Retinal pigment epithelial cell (primary cell): ENCODE measurements at places on chromosomes 7 and 10.

- DNase-seq = peak; percentile 81
Measured at GRCh38 chr10:103676851-103677417, 178.4 kb downstream of the SH3PXD2A start.

GRCh38 chr7:18041191-18041590, 13.5 kb upstream of the PRPS1L1 start:
- DNase-seq = no peak

GRCh38 chr7:93923296-93923695, 1.8 kb downstream of the GNG11 start:
- no peak for DNase-seq

DNA sequence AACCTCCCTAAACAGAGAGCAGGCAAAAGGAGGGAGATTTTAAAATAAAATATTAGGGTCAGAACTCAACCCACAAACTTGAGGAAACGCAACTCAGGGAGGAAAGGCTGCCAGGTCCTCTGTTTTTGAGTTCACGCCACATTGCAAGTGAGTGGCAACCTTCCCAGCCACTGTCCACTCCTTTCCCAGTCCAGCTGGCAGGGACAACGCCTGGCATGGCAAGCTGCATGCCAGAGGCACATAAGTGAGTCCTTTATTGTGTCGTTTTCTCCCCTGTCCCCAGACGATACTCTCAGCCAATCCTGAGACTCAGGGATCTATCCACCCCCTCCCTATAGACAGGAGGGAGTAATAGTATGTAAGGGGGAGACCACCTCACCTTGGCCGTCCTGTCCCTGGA, 22.4 kb downstream of the FBXW4 start:
- no peak for DNase-seq

DNA sequence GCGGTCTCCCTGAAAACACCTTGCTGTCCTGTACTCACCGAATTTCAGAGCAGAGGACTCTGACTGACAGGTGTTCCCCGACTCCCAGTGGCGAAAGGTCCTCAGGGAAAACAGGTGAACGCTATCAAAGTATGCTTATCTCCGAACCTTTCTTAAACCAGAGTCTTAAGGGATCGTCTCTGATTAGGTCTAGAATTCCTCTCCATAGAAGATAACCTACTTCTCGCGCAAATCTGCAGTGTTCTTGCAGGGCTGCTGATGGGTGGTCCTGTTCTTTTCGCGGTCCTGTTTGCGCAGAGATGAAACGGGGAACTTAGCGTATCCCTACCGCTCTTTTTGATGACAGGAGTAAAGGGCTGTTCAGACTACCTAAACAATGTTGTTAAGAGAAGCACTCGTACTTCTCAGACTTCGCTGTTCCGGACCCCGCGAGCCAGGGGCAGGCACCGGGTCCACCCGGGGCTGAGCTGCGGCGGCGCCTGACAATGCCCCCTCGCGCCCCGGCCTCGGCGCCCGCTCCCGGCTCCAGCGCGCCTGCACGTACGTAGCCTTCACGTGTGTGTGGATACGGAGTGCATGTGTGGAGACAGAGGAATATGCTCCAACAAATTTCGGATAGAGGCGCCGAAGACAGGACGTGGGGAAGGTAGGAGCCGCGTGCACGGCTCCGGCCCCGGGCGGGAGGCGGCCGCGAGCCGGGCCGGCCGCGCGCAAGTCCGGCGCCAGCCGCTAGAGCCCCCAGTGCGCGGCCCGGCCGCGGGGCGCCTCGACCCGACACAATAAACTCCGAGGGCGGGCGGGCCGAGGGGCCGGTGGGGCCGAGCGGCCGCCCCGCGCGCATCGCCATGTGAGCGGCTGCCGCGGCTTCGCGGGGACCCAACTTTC, 766 bp upstream of the ZMYND11 start:
- DNase-seq = no peak

- DNase-seq = peak; percentile 71
Measured at GRCh38 chr10:34319197-34319846, 495.8 kb downstream of the PARD3 start.

GRCh38 chr7:98872328-98872924, 2.6 kb upstream of the TMEM130 start:
- DNase-seq = no peak

DNA sequence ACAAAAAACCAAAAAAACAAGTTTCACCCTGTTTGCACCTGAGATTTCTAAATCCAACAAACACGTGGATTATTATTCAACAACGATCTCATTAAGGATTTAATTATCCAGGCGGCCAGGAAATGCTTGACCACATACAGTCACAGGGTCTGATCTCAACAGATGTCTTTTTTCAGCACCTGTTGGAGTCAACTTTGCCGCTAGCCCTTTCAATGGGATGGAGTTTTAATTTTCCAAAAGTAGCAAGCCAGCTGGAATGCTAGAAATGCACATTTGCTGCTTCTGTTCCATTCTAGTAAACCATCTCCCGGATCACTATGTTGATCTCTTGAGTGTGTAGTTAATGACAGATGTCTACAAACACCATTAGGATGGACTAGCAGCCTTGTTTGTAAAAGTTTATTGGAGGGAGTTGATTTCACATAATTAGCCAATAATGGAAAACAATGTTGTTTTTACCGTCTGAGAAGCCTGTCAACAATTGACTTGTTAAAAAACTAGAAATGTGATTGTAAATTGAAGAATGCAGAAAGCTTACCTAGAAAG, 64.2 kb upstream of the DKK1 start:
- no peak for DNase-seq

DNA sequence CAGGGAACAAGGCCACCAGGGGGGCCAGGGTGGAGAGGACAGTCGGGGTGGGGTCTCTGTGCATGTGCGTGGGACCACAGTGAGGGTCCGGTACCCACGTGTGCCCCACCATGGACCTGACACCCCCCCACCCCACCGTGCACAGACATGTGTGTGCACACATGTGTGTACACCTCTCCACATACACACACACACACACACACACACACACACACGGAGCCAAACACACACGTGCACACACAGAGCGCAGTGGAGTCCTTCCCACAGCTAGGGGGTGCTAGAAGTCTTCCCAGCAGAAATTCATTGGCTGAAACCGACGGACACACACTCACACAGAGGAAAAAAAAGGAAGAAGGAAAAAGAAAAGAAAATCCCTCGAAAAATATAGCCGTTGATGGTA, 42.8 kb upstream of the GNA12 start:
- DNase-seq = peak; percentile 75
